ENCODE measurements at places on chromosomes 12 and 14. TPM values are rescaled to one million over a fixed set of nuclear protein-coding genes. Genes with fewer than 3 reads are reported as not detected.

DNA sequence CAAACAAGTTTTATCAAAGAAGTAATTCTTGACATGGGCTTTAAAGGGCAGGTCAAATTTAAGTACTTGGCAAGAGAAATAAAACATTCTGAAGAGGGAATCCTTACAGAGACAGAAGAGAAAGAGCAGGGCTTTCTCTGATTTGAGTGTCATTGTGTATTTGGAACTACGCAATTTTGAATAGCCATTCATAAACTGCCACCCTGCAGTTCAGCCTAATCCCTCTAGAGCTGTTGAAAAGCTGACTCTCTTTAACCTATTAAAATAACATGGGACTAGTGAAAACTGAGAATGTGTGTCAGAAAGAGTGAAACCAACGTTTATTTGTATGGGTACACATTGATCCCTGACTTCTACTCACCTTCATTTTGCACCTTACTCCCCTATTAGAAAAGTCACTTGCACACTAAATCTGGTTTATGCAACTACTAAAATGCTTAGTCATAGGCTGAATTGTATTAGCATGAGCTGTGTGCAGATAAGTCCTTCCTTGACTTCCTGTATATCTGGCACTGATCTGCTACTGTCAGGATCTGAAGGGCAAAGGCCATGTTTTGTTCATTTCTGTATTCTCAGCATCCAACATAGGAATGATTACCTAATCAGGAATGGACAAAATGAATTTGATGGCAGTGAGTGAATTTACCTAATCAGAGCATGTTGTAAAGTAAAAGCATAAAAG, 458.9 kb downstream of the NOVA1 start:
- DNase-seq = peak; percentile 75

- DNase-seq = no peak
Measured at GRCh38 chr12:109153821-109154441, 37.5 kb downstream of the ACACB start.

The OXA1L gene
- total RNA-seq = 70.6 TPM

GRCh38 chr14:89240414-89240813, 176.6 kb downstream of the FOXN3 start:
- peak; percentile 75 for DNase-seq

DNA sequence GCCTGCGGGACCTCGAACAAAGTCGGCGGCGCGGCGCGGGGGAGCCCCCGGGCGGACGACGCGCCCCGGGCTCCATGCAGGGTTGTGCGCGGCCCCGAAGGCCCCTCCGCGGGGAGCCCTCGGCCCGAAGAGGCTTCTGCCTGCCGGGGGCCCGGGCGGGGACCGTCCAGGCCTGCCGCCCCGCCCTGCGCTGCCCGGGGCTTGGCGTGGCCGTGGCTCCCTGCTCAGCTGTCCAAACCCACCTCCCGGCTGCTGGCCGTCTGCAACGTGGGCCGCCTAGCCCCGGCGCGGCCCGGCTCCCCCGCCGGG, 670 bp downstream of the DYRK2 start:
- DNase-seq = peak; percentile 28

The GPD1 gene
- total RNA-seq = not detected

The ATL1 gene
- total RNA-seq = 2.6 TPM

DNA sequence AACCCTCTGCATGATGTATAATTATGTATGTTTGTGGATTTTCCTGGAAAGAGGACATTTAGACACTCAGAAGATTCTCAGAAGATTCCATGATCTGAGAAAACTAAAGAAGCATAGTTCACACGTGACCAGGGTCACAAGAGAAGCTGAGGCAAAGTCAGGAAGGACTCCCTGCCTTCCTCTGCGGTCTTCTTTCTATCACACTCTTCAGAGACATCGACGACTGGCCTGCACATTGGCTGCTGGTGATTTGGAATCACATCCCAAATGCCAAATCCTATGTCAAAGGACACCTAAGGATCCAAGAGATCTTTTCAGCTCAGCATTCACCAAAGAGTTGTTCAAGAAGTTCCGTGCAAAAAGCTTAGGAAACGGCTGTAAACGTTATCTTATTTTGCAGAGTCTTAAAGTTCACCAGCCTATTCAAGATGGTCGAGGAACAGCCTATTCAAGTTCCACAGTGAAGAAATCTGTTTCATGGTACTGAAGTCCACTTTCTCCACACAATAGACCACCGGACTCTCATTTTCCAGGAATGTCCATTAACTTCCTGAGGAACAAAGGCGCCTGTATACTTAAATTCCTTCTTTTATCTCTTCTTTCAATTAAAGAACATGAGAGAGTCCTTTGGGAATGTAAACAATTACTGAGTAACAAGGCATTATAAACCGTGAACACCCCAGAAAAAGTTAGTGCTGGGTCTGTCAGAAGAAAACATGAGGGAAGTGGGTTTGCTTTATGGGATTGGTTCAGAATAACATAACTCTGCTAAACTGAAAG, 42.1 kb downstream of the IGF1 start:
- peak; percentile 59 for DNase-seq

DNA sequence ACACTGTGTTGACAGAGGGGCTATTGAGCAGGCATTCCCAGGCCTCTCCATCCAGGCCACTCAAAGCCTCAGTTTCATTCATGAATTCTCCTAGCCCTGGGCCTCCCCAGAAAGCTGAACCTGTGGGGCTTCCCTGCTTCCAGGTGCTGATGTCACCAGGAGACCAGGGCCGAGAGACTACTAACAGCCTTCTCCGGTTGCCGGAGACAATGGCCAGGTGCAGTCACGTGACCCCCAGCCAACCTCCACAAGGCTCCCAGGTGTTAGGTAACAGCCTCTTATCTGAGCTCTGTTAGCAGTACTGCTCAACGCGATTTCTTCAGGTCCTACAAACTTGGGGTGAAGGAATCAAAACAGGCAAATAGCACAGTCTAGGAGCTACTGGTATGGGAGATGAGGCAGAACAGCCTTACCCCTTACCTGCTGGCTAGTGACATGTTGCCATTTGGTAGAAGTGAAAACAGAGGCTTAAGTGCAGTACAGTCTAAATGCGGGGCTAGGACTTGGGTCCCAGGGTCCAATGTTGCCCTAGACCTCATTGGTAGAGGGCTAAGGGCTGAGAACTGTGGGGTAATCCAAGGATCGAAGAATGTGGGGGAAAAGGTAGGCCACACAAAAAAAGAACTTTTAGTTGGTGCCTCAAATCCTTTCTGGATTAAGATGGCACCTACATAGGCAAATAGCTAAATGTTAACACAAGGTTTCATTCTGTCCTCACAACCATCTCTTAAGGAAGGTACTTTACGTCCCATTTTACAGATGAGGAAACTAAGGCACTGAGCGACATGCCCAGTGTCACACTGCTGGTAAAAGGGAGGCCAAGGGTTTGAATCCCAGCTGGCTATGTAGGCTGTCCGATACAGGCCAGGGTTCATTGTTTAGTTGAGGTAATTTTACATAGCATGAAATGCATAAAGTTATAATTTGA, 3.8 kb downstream of the CCDC88C start:
- no peak for DNase-seq

GRCh38 chr12:92398565-92399309, 253.1 kb upstream of the BTG1 start:
- DNase-seq = no peak

Measured in dermis blood vessel endothelial cell (primary cell).